Renal cortex interstitium (tissue), 15 donors: ENCODE measurements at places on chromosomes 5 and 9. TPM values are rescaled to one million over a fixed set of nuclear protein-coding genes. Genes with fewer than 3 reads are reported as not detected.

DNA sequence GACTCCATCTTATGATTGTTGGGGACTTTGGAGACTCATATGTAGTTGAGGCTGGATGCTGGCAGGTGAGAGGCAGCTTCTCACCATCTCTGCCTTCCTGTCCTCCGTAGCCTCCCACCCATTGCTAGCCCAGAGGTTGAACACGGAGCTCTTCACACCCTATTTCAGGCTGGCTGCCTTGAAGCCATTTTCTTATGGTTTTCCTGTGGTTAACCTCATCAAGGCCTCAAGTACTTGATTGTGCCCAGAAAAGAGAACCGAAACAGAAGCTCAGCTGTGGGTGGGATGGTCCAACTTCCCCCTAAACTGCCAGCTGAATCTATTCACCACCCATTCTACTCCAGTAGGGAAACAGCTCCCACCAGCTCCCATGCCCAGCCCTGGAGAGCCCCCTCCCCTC lies 102.9 kb downstream of the LIFR start:
- DNase-seq = no peak

GRCh38 chr9:9284201-9284600 lies 1328.6 kb downstream of the PTPRD start:
- peak; percentile 3 for DNase-seq

- peak; percentile 14 for DNase-seq
Measured at GRCh38 chr5:101783241-101784013, 512.7 kb downstream of the SLCO4C1 start.

- DNase-seq = no peak
Measured at GRCh38 chr5:79612667-79613198, 492 bp downstream of the TENT2 start.

DNA sequence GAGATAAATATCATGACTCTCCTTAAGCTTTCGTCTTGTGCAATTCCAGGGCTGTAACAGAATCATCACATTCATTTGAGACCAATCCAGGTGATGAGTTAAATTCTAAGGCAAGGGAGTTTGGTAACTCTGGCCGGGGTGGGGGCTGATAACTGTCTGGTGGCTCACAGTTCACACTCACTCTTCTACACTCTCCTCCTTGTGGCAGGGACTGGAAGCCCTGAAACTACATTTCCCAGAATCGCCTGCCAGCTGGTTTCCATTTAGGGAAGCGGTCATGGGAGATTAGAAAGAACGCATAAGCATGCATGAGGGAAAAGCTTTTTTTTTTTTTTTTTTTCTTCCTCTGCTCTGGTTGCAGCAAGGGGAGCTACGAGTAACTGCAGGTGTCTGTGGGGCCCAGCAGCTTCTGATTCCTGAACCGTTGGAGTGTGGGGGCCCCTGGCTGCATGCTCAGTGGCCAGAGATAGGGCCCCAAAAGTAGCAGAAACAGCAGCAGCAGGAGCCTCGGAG lies 154.8 kb upstream of the TBC1D2 start:
- peak; percentile 68 for DNase-seq

GRCh38 chr5:113093558-113093957 lies 117.0 kb downstream of the DCP2 start:
- no peak for DNase-seq

GRCh38 chr5:32190095-32190494 lies 16.0 kb upstream of the GOLPH3 start:
- no peak for DNase-seq

DNA sequence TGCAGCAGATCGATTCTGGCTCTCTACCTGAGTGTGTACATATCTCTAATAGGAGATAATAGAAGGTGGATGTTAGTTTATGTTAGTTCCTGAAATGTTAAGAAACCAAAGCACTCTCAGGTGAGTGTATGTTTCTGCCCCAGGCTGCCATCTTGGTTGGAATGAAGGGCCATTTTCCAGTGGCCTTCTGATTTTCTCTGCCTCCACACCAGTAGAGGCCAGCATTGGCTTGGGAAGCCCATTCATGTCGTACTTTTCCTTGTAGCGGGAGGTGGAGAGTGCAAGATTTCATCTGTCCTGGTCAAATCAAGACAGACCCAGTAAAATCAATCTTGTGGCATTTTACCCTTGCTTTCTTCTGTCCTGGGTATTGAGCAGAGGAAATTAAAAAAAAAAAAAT lies 91.0 kb downstream of the GAS1 start:
- no peak for DNase-seq

DNA sequence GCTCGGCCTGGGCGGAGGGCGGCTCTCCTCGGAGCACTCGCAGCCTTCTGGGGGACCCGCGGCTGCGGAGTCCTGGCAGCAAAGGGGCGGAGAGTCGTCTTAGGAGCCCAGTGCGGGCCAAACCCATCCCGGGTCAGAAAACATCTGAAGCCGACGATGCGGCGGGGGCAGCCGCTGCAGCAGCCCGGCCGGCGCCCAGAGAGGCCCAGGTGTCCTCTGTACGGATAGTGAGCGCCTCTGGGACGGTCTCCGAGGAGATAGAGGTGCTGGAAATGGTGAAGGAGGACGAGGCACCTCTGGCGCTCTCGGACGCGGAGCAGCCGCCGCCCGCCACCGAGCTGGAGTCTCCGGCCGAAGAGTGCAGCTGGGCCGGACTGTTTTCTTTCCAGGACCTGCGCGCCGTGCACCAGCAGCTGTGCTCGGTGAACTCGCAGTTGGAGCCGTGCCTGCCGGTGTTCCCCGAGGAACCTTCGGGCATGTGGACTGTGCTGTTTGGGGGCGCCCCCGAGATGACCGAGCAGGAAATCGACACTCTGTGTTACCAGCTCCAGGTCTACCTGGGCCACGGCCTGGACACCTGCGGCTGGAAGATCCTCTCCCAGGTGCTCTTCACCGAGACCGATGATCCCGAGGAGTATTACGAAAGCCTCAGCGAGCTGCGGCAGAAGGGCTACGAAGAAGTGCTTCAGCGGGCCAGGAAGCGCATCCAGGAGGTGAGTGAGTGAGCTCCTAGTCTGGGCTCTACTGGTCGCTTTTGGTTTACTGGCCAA lies 1.2 kb downstream of the JMY start:
- no peak for DNase-seq

- DNase-seq = no peak
Measured at GRCh38 chr5:16534280-16534679, 68.7 kb upstream of the ZNF622 start.

GRCh38 chr5:36366883-36367282 lies 65.2 kb upstream of the RANBP3L start:
- DNase-seq = no peak

- no peak for DNase-seq
Measured at GRCh38 chr9:37988602-37989001, 80.4 kb downstream of the SHB start.

DNA sequence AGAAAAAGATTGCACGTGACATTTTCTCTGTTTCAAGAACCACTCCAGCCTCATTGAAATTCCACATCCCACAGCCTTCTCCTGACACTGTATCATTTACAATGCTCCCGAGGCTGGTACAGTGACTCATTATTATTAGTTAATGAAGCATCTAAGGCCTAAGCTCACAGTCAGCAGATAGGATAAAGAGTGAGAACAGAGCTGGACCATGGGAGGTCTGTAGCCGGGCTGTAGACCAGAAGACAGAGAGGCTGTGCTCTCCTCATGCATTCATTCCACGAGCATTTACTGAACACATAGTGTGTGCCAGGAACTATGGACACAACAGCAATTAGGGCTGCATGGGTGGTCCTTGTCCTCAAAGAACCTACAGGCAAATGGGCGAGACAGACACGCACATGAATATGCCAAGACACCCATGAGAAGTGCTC lies 47.3 kb upstream of the GALNT10 start:
- no peak for DNase-seq

- DNase-seq = no peak
Measured at GRCh38 chr5:134552301-134552700, 26.8 kb downstream of the JADE2 start.

GRCh38 chr9:133991964-133992779 lies at the start of gene VAV2:
TSS of gene VAV2 (minus strand) at chr9:133992324. CDS start at chr9:133992278, 46 bp downstream.
- no peak for DNase-seq

DNA sequence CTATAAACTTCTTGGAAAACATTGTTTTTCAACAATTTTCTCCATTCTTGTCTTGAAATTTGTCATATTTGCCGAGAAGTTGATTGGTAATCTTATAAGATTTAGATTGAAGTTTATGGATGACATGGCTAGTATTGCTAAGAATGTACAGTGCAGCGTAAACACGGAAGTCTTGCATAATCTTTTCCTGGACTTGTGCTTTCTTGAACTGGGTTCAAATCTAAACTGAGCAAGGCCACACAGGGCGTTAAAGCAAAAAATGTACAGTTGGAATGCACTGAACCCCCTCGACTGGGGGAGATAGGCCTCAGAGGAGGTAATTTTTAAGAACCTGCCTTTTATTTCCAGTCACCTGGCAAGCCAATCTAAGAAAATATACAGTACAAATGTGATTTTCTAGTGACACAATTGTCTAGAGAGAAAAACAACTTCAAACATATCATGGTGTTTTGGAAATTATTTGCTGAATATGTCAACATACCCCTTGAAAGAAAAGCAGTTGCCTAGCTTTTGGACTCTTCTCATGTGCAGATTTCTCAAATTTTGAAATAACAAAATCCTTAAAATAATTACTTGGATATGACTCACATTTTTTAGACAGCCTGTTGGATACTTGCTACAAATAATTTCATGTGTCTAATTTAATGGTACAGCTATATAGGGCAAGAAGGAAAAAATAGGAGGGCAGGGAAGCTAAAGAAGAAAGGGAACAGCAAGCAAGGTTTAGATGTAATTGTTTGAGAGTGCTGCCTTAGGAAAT lies 18.5 kb upstream of the GAS1 start:
- no peak for DNase-seq

DNA sequence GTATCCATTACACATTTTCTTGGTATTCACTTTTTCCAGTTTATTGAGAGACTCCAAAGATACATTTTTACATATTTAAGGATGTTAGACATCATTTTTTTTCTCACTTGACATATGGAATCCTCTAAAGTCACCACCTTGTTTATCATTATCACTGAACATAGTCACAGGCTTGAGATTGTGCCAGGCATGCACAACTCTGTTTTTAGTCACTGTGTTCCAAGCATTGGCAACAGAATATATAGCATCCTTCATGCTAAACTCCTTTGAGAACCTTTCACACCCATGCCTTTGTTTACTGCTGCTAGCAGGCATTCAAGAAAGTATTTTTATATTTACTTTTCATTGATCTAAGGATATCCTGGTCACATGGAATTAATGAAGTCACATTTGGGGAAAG lies 668.6 kb upstream of the ARRDC3 start:
- DNase-seq = no peak

- no peak for DNase-seq
Measured at GRCh38 chr5:146344155-146345118, 5.8 kb downstream of the POU4F3 start.

GRCh38 chr5:126100767-126101166 lies 322.4 kb upstream of the GRAMD2B start:
- DNase-seq = no peak

- DNase-seq = no peak
Measured at GRCh38 chr5:142164315-142164714, 55.7 kb downstream of the NDFIP1 start.

GRCh38 chr5:56011835-56012234 lies 17.1 kb upstream of the IL6ST start:
- no peak for DNase-seq

DNA sequence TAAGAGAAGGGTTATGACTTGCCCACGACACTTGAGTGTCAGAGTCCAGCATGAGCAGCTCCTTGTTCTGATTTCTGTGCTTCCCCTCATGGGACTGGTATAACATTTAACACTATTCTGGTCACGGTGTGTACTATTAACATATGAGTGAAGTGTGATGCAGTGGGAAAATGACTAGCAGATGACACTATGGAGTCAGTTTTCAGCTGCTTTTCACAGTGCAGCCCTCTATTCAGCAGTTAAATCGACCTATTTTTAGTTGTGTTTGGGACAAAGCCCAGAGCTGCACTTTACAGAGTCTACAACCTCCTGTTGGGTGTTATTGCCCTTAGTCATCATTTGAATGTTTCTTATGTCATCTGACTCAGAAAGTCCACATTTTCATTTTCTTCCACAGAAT lies 59.1 kb downstream of the CHSY3 start:
- no peak for DNase-seq

GRCh38 chr5:176798949-176799348 lies 11.4 kb upstream of the UNC5A start:
- no peak for DNase-seq

The PCSK5 gene
- 14.4 TPM for polyA plus RNA-seq

The SIT1 gene
- polyA plus RNA-seq = 0.48 TPM

The PTGR1 gene
- 144 TPM for polyA plus RNA-seq

The FOXD4 gene
- 0.62 TPM for polyA plus RNA-seq

The CTXN3 gene
- not detected for polyA plus RNA-seq

The ANKHD1 gene
- 139 TPM for polyA plus RNA-seq

The ZNF79 gene
- 6.3 TPM for polyA plus RNA-seq

The OR1Q1 gene
- not detected for polyA plus RNA-seq

The CCDC127 gene
- 18.9 TPM for polyA plus RNA-seq

The XPA gene
- polyA plus RNA-seq = 33.7 TPM

The TLX3 gene
- polyA plus RNA-seq = not detected

The RAB3C gene
- polyA plus RNA-seq = 1.2 TPM

The MACROH2A1 gene
- 217 TPM for polyA plus RNA-seq

The RORB gene
- 0.13 TPM for polyA plus RNA-seq

The LCN15 gene
- polyA plus RNA-seq = 0.16 TPM

The TMEM215 gene
- 0.14 TPM for polyA plus RNA-seq

The TMEM167A gene
- 96.2 TPM for polyA plus RNA-seq

The LHX3 gene
- not detected for polyA plus RNA-seq
